CD4-positive, alpha-beta T cell (primary cell): ENCODE measurements at places on chromosomes 1 and 21.

DNA sequence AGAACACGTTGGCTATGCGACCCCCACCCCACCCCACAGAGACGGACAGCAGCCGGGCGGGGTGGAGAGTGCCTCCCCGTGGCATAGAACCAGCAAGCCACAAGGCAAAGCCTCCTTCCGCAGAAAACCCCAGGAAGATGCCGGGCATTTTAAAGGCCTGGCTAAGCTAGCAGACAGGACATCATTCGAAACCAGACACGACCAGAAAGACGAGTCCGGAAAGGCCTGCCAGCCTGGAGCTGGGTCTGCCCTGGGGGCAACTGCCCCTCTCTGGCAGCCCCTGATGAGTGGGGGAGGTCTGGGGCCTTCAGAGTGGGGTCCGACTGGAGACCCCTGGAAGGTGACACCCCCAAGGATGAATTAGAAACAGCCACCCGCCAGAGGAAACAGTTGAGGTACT is 8.5 kb downstream of the FTCD start:
- DNase-seq = no peak

DNA sequence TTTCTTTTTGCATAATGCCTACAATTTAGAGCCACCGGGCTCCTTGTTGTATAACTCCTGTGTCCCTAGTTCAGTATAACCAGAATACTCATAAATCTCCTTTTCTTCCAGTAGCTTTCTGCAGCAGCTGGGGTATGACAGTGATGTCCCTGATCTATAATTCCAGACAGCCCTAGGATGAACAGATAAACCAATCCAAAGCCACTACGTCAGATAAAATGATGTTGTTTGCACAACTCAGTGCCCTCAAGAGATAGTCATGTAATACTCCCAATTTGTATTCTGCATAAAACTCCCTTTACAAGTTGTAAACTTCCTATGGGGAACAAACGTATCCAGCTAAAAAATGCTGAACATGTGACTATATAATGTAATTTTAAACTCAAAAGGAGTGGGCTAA is 44.7 kb downstream of the ZNF326 start:
- DNase-seq = no peak

- no peak for DNase-seq
These were observed 30.9 kb upstream of the SSX2IP start for GRCh38 chr1:84721152-84721551.

DNA sequence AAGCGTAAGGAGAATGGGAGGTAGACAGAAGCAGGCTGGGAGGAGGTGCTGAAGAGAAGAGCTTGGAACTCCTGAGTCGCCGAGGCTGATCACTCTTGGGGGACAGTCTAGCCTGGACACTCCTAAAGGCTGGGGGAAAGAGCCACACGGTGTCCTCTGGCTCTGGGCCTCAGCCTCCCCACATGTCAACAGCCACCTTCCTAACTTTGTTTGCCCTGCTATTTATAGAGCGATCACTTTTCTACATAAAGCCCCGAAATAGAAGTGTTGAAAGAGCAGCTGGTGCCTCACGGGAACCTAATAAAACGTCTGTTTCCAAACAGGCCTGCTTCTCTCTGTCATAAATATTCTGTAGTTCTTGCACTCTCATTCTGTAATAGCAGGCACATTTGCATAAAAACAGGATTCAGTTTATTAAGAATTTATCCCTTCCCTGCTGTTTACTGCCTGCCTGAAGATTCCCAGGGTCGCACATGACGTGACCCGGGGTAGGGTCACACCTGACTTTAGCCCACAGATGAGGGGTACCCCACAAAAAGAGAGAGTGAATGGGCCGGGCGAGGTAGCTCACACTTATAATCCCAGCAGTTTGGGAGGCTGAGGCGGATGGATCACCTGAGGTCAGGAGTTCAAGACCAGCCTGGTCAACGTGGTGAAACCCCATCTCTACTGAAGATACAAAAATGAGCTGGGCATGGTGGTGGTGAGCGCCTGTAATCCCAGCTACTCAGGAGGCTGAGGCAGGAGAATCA is 212.5 kb downstream of the TOMM20 start:
- no peak for DNase-seq

GRCh38 chr1:98903261-98903660 is 101.4 kb downstream of the PLPPR5 start:
- DNase-seq = no peak

DNA sequence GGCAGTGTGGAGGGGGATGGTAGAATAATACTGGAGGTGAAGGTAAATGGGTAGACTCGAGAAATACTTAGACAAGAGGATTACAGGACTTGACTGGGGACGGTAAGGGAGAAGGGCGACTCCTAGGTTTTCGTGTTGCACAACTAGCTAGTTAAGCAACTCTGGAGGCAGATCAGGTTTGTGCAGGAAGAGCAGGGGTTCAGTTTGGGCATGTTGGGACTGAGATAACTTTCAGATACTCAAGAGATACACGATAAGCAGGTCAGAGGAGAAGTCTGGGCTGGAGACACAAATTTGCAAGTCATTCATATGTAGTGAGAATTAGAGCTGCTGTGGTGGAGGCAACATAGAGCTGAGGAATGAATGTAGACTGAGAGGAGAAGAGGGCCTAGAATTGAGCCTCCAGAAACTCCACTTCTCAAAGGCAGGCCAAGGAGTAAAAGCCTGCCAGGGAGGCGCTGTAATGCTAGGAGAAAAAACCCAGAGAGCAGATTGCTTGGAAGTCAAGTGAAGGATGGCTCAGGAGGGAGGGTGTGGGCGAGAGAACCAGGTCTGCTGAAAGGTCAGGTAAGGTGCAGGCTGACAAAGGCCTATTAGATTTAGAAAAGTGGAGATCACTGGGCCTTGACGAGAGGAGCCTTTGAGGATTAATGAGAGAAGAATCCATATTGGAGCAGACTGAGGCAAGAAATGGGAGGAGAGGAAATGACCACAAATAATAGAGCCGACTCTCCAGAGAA is 20.8 kb downstream of the MAB21L3 start:
- no peak for DNase-seq

DNA sequence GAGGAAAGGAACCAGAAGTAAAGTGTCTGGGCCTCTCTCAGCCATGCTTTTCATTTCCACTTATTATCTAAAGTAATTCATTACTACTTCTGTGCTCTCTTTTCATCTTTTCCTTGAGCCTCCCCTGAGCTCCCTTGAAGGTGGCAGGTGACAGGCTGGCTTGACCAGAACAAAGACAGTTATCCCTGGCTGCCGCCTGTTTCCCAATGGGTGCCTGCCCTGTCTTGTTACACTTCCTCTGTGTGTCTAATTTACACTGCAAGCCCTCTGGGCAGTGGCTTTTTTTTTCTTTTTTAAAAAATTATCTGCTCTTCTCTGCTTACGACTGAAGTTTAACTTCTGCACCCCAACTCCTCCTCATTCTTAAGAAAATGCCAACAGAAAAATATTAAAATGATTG is 113.4 kb downstream of the NGF start:
- DNase-seq = no peak

GRCh38 chr1:117564227-117565075 is 41.4 kb upstream of the TENT5C start:
- DNase-seq = no peak

DNA sequence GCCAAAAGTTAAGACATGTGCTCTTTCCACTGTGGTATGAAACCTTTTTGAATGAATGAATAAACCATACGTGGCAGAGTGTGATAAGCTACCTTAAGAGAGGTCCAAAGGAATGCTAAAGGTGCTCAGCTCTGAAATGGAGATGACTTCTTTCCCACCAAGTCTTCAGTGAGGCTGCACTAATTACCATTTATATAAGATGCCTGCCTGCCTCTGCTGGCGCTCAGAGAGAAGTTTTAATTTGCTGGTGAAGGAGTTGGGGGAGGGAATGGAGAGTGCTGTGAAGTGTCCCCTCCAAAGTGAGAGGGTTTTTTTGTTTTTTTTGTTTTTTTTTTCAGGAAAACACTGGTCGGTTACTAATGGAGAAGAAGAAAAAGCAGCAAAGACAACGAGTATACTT is 559.0 kb downstream of the OMA1 start:
- no peak for DNase-seq

GRCh38 chr1:5978452-5978851 is 13.8 kb downstream of the NPHP4 start:
- DNase-seq = no peak

- DNase-seq = no peak
These were observed 39.3 kb downstream of the NAV1 start for GRCh38 chr1:201578008-201578888.

DNA sequence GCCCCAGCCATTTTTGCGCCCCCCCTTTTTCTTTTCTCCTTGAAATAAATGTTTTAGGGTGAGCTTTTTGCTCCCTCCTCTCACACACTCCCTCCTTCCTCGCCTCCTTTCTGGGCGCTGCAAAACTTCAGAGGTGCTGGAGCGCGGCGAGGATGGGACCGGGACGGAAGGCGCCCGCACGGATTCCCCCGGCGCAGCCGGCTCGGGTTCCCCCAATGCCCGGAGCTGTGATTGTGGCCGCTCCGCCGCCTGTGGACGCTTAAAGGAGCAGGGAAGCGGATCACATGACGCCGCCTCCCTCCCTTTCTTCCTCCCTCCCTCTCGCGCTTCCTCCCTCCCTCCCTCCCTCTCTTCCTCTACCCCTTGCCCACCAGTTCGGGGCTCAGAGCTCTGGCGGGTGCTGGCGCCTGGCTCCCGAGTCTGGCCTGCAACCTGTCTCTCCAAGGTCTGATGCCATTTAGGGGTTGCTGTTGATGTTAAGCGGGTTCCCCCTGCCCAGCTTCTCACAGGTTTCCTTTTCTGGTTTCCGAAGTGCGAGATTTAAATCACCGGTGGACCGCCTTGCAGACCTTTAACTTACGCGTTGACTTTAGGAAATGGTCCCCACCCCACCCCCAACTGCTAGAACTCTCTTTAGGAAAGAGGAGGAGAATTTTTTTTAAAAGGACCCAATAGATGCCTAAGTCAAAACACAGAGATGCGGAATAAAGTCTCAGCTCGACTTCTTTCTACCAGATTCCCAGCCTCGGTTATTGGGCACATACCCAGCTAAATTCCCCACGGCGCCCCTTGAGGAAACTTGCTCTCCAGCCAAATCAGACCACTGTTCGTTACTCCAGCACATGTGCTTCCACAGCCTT is at the start of gene WLS:
WLS (minus strand) TSS at position 235 of the 860 bp plus-strand sequence; CDS start at position 11, 224 bp downstream.
- no peak for DNase-seq

- no peak for DNase-seq
These were observed 210.0 kb upstream of the FOXD3 start for GRCh38 chr1:63112155-63112900.

- no peak for DNase-seq
These were observed 2.0 kb downstream of the USP33 start for GRCh38 chr1:77757603-77758002.

DNA sequence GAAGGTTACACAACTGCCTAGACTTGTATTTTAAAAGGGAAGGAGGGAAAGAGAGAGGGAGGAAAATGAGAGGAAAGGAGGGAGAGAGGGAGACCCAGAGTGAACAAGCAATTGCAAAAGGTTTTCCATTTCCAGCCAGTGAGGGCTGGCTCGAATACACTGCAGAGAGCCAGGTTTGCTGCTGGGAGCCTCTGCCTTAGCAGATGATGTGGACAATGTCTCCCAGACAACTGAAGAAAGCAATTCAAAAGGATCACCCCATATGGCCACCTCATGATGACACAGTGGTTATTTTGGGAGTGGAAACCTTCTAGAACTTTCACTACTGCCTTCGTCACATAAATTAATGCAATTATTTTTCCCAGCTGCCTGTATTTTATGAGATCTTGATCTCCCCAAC is 86.4 kb downstream of the BCAR3 start:
- no peak for DNase-seq

- DNase-seq = no peak
These were observed 12.4 kb upstream of the RPS6KA1 start for GRCh38 chr1:26516987-26517765.

- DNase-seq = no peak
These were observed 13.2 kb upstream of the EXO5 start for GRCh38 chr1:40495315-40495903.

DNA sequence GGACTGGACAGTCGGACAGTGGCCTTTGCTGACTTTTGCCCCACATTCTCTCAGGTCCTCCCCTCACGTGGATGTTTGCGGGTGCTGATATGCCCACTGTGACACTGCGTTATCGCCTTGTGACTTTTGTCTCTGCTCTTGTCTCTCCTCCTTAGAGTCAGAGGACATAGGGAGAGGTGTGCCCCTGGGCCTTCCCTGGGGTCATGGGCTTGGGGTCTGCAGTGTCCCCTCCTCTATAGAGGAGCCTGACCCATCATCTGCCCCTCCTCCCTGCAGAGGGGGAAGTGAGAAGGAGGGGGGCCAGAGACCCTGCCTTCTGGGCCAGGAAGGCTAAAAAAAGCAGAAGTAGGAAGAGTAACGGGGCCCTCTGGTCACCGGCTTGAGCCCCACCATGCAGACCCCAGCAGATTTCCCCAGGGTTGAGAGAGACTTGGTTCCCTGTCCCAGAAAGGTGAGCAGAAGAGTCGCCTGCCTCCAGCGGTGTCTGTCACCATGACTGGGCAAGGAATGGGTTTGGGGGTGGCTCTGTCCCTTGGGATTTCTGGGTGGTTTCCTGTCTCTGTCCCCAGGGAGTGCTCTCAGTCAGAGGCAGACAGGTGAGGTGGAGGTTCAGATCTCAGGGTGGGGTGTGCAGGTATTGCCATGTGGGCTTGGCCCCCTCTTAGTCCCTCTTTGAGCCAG is 13.3 kb downstream of the RPS6KA1 start:
- peak; percentile 47 for DNase-seq

DNA sequence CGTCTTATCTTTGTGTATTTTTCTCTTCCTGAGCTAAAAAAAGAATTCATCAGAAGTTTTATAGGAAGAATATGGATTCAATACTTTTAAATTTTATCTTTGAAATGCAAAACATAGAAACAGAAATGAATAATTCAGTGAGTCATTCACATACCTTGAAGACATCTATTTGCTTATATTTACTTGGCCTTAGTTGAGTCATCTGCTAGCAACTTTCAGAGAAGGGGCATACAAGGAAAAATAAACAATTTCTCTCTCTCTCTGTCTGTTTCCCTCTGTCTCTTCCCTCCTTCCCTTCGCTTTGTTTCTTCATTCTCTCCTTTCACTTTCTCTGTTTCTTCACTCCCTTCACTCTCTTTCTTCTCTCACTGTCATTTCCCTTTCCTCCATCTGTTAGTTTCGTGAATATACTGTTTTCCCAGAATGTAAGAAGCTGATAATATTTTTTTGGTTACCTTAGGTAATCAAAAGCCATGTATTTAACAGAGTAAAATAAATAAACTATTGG is 477.2 kb downstream of the BRINP3 start:
- DNase-seq = no peak
